ENCODE measurements at places on chromosomes 1 and 21. TPM values are rescaled to one million over a fixed set of nuclear protein-coding genes. Genes with fewer than 3 reads are reported as not detected.

DNA sequence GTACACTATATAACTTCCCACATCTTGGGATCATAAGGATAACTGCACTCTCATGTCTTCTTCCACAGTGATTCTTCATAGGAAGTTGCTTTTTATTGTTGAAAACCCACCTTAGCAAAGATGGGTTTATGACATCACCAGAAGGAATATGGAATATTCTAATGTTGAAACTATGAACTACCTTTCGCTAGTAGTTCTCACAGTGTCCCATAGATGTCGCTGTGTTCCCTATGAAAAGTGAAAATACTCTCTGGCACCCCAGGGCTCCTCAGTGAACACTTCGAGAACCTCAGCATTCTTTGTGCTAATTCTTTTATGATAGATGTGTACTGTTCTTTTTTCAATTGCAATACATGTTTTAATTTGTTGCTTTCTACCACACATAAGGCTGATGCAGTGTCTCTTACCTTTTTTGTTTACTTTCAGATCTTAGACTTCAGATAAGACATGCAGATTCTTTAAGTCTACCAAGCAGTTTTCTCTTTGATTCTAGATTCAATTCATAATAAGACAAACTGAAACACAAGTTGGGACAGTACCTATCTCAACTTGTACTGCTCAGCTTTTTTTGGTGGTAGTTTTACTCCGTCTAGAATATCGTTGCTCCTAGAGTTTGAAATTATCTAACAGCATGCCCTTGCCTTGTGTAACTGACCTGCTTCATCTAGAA, 90.8 kb downstream of the GTF2B start:
- H3K4me3 ChIP-seq, result no peak overlapping the region
- H3K4me1 ChIP-seq, result no peaks in the 10 kb centered on the region
- H3K27ac ChIP-seq, result no peak overlapping the region
- no peak for DNase-seq
- peaks cover 2% of the 10 kb centered on the region for H3K36me3 ChIP-seq
- no peaks in the 10 kb centered on the region for H3K27me3 ChIP-seq

The WLS gene
- total RNA-seq, result 47.3 TPM

- no peak overlapping the region for H3K27ac ChIP-seq
- H3K4me1 ChIP-seq, result no peaks in the 10 kb centered on the region
- H3K4me3 ChIP-seq, result no peak overlapping the region
- H3K36me3 ChIP-seq, result no peaks in the 10 kb centered on the region
Measured at GRCh38 chr21:16829532-16829931, 683.3 kb upstream of the CXADR start.

DNA sequence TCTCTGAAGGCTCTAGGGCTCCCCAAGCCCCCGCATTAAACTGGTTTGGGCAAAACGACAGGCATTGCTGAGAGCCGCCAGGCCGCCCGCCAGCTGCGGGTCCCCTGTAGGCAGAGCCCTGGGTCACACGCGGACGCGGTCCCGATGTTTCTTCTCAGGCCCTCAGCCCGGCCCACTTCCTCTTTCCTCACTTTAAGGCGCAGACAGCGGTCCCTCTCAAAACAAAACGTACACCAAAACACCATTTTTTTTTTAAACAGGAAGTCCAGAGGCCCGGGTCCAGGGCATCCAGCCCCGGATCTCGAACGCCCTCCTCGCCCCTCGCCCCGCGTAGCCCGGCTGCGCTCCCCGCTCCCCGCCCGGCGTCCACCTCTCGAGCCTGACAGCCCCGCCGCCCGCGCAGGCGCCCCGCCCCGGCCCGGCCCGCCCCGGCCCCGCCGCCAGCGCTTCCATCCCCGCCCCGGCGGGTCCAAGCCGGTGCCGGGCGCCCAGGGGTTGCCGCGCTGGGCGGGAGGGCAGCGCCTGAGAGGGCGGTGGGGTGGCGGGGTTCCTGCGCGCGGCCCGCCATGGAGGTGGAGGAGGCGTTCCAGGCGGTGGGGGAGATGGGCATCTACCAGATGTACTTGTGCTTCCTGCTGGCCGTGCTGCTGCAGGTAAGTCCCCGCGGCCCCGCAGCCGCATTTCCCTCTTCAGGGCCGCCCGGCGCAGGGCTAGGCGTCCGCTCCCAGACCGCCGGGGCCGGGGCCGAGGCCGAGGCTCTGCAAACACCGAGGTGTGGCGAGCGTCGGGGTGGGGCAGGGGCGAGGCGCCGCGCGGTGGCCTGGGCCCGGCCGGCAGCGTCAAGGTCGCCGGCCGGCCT, at the start of gene SLC22A15:
Gene SLC22A15 (plus strand): TSS at position 452 of the 859 bp plus-strand sequence. CDS start 115 bp downstream, at position 567.
- peak within 1 kb of the TSS; percentile 81 for H3K4me3 ChIP-seq
- H3K4me1 ChIP-seq, result no peaks in the 10 kb centered on the region
- DNase-seq, result peak; percentile 88
- no peaks in the 10 kb centered on the region for H3K36me3 ChIP-seq

DNA sequence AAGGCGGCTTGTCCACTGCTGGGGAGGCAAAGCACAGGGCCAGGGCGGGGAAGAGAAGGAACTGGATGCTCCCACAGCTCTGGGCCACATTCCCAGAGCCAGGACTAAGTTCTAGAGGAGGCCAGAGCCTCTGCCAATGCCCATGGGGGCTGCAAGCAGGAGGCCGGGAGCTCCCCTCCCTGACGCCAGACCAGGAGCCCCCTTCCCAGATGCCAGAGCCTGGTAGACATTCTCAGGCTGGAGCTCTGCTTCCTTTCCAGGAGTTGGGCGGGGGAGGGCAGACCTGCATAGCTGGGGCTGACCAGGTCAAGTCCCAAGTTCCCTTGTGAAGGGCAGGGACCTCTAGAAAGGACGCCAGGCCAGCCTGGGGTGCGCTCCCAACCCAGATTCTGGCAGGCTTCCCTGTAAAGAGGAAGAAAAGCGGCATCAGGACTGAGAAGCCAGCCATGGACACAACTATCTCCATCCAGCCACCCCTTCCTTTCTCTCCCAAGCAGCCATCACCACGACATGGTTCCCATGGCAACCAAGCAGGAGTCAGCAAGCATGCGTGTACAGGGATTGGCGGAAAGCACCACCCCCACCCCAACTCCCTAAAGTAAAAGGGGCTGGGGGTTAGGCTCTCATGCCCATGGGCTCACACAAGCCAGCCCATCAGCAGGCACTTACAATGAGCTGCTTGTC, 13.4 kb downstream of the KIF21B start:
- no peaks in the 10 kb centered on the region for H3K27me3 ChIP-seq
- no peak overlapping the region for H3K27ac ChIP-seq
- no peaks in the 10 kb centered on the region for H3K36me3 ChIP-seq
- H3K4me1 ChIP-seq, result no peaks in the 10 kb centered on the region
- no peak for DNase-seq
- H3K4me3 ChIP-seq, result no peak overlapping the region

DNA sequence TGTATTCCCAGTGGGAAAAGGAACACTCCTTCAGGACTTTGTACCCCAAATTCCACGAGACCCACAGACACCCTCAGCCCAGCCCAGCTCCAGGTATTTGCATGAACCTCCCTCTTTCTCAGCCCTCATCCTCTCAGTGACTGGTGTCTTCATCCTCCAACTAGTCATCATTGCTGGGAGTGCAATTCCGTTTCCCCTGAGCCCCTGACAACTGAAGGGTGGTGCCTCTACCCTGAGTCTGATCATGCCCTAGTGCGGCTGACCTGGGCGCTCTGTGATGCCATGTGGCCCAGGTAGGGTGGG, 3.8 kb upstream of the ZNF692 start:
- no peaks in the 10 kb centered on the region for H3K4me1 ChIP-seq
- no peak for DNase-seq
- peak overlapping the region; percentile 23 for H3K4me3 ChIP-seq
- no peaks in the 10 kb centered on the region for H3K36me3 ChIP-seq

DNA sequence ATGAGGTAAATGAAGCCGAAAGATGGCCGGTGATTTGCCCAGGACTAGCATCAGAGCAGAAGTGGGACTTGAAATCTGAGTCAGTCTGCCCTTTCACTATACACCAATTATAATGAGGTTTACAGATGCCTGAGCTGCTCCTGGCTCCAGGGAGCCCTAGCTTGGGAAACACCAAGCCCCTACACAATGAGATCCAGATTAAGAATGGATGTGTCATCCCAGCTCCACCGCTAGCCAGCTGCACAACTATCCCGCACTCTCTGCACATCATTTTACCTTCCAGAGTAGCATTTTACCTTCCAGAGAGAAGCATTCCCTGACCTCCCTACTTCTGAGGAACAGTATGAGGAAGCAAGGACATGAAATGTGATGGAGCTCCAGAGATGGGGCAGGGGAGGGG, 27.0 kb downstream of the SERTAD4 start:
- DNase-seq, result no peak
- no peak overlapping the region for H3K4me3 ChIP-seq
- H3K4me1 ChIP-seq, result peaks cover 4% of the 10 kb centered on the region
- H3K36me3 ChIP-seq, result no peaks in the 10 kb centered on the region
- H3K27me3 ChIP-seq, result no peaks in the 10 kb centered on the region
- no peak overlapping the region for H3K27ac ChIP-seq

The IFNGR2 gene
- total RNA-seq, result 56.2 TPM
